Suprapubic skin (tissue), 4 donors: ENCODE measurements at places on chromosomes 5 and 9. TPM values are rescaled to one million over a fixed set of nuclear protein-coding genes. Genes with fewer than 3 reads are reported as not detected.

- DNase-seq: no peak
Observed at GRCh38 chr9:125405938-125406809, 144.5 kb downstream of the GAPVD1 start.

DNA sequence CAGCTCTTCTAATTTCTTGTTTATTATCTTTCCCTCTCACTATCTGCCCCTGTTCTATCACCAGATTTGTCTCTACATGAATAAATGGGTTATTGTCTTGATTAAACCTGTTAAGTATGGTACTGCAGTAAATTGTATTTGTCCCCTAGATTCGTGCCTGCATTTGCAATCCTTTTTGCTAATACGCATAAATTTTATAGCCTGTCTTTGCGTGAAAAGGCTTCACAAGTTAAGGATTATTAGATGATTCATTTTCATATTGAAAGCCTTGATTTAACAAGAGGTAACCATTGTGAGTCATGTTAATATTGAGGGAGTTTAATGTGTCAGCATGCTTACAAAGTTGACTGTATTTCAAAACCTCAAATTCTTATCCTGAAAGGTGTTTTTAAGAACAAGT, 204.6 kb downstream of the PCSK1 start:
- no peak for DNase-seq

DNA sequence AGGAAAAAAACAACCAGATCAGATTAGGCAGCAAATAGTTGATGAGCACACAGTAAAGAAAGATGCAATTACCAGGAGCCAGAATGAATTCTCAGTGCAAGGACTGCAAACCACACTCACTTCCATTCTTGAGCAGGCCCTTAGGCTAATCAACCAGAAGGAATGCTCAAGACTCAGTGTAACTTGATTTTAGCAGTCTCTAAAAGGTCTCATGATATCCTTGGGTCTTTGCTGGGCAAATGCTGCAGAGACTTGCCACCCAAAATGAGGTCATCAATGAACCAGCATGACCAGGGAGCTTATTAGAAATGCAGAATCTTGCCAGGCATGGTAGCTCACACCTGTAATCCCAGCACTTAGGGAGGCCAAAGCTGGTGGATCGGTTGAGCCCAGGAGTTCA, 20.1 kb upstream of the TMEM245 start:
- no peak for DNase-seq

DNA sequence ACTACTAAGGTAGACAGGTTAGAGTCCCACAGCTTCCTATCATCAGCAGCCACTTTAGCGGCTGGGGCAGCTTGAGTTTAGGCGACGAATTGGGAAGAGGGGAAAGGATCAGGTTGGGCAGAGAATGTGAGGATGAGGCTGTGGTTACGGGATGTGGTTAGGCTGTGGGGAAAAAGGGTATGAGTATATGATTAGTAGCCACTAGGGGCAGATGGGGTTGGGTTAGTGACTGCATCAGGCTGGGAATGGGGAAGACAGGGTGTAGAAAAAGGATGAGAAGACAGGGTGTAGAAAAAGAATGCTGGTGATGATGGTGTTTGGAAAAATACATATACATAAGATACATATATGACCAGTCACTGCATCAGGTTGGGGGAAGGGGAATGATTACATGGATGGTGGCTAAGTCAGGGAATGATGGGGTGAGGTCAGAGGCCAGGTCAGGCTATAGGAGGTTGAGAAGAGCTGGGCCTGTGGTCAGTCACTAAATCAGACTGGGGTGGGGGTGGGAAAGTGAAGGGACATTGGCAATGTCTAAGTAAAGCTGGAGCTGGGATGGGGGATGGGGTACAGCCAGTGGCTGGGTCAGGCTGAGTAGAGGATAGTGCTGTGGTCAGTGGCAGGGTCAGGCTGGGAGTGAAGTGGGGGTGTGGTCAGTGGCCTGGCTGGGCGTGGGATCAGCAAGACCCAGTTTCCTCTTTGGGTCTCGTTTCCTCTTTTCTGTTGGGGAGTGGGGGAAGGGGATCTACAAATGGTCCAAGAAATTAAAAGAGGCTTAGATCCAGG, 2.1 kb downstream of the TLN1 start:
- DNase-seq: no peak

DNA sequence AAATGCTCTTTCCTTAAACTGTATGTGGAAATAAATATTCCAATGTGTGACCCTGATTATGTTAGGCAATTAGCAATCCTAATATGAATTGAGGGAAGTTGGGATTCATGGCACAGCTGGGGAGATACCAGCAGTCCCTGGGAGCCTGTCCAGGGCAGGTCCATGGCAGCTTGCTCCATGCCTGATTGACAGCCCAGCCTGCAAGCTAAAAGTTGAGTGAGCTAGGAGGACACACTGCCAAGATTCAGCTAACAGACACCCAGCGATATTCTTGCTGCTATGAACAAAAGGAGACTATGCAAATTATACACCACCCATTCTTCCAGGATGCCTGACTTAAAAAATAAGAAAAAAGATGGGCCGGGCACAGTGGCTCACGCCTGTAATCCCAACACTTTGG, 6.2 kb downstream of the TGFBI start:
- DNase-seq: no peak

GRCh38 chr5:21823588-21823987, 1029.6 kb downstream of the CDH12 start:
- no peak for DNase-seq

- peak; percentile 88 for DNase-seq
Observed at GRCh38 chr9:110125207-110125751, 82.7 kb downstream of the C9orf152 start.

Gene KCTD16
- 0.03 TPM for total RNA-seq

Gene ZBED3
- total RNA-seq: 2.2 TPM

DNA sequence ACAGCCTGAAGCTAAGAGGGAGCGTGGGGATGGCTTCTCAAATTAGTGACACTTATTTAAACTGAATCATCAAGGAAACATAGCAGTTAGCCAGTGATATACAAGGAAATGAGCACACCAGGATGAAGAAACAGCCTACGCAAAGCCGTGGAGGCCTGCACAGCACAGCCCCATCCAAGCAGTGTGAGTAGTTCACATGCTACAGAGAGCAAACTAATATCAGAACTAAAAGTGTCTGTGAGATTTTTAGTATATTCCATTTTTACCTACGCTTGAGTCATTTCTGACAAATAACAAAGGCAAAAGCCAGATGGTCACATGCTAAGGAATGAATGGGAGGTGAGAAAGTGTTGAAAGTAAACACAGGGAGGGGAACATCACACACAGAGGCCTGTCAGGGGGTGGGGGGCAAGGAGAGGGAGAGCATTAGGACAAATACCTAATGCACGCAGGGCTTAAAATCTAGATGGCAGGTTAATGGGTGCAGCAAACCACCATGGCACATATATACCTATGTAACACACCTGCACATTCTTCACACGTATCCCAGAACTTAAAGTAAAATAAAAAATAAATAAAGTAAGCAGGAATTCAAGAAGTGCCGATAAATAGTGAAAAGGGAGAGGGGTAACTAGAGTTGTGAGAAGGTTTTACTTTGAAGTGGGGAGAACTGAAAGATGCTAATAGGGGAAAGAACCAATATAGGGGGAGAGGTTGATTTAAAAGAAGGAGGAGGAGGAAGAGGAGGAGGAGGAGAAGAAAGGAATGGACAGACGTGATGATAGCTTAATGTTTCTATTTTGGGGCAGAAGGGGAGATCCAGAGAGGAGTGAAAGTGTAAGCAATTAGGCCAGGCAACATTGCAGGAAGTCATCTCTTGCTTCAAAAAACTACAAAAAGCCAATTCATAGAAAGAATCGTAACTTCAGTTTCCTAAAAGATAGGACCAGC, 100.9 kb upstream of the PTGER4 start:
- no peak for DNase-seq

Gene FAM221B
- not detected for total RNA-seq

DNA sequence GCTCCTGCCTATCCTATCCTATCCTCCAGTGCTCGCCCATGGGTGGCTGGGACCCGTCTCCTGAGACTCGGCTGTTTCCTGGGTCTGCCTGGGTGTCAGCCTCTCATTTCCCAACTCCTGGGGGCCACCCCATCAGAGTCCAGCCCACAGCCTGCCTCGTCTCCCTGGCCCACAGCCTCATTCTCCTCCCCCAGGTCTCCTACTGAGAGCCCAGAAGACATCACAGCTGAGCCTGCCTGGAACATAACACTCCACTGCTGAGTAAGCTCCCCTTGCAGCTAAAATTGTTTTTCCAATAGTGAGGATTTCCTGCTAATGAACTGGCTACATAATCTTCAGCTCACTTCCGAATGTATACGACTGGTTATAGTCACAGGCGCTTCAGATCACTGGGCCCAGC, 95.3 kb downstream of the TTLL11 start:
- no peak for DNase-seq

GRCh38 chr5:123476731-123477130, 35.2 kb upstream of the CSNK1G3 start:
- DNase-seq: no peak

Gene FAM169A
- total RNA-seq: 3.1 TPM

GRCh38 chr9:107410420-107410819, 79.1 kb downstream of the KLF4 start:
- DNase-seq: no peak

Gene AUH
- 26.0 TPM for total RNA-seq

Gene KCNN2
- total RNA-seq: 2.5 TPM

- DNase-seq: no peak
Observed at GRCh38 chr5:33363537-33363936, 77.2 kb upstream of the TARS1 start.

GRCh38 chr5:61931236-61931635, 374.8 kb upstream of the KIF2A start:
- no peak for DNase-seq

- no peak for DNase-seq
Observed at GRCh38 chr5:91291628-91292569, 91.2 kb downstream of the ARRDC3 start.

- no peak for DNase-seq
Observed at GRCh38 chr5:167870055-167870454, 421.4 kb upstream of the WWC1 start.

- no peak for DNase-seq
Observed at GRCh38 chr9:16542290-16542689, 328.2 kb downstream of the BNC2 start.

DNA sequence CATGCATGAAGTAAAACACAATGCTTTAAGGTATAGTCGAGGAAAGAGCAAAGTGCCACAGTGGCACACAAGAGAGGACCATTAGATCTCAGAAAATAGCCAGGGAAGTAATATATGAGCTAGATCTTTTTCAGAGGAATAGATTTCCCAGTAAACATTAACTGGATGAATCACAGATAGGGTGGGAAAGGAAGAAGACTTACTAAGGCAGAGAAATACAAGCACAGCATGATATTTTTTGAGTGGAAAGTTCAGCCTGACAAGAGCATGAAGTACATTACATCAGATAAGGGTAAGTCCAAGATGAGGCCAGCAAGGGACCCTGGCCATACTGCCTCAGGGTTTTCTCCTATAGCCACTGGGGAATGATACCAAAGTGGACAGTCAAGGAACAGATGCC, 804.6 kb upstream of the DMAC1 start:
- DNase-seq: no peak

- no peak for DNase-seq
Observed at GRCh38 chr5:76319673-76320072, 83.4 kb upstream of the IQGAP2 start.

Gene SLC36A1
- 16.5 TPM for total RNA-seq

GRCh38 chr9:76725885-76726284, 38.4 kb upstream of the PCA3 start:
- DNase-seq: no peak

Gene GABRA6
- total RNA-seq: not detected

- no peak for DNase-seq
Observed at GRCh38 chr9:131960311-131960710, 119.4 kb downstream of the MED27 start.
